Activated CD8-positive, alpha-beta memory T cell treated with anti-CD3 and anti-CD28 coated beads for 48 hours (primary cell): ENCODE measurements at places on chromosomes 3 and 15.

DNA sequence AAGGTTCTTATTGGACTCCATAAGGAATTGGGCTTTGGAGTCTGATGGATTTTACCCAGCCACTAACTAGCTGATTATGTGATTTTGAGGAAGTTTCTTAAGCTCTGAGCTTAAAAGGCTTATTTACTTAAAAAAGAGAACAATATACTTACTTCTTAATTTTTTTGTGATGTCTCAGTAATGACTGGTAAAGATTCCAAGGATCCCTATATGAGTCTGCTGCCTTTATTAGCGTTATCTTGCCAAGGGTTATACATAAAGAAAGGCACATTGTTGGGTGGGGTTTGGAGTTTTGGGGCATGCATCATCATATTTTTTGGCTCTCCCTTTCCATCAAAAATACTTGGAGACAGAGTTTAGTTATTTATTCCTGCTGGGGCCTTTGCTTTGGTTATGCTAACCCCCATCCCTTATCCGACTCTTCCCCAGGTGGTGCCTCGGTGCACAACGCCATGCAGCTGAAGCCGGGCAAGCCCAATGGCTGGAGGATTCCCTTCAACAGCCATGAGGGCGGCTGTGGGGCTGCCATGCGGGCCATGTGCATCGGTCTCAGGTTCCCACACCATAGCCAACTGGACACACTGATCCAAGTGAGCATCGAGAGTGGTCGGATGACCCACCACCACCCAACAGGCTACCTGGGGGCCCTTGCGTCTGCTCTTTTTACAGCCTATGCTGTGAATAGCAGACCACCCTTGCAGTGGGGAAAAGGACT is 6.7 kb downstream of the ADPRH start:
- DNase-seq: no peak

- no peak for DNase-seq
These were observed 15.7 kb upstream of the GXYLT2 start for GRCh38 chr3:72872183-72872582.

- DNase-seq: no peak
These were observed 129.1 kb downstream of the ZNF621 start for GRCh38 chr3:40653878-40654277.

GRCh38 chr15:55703873-55704301 is 39.1 kb downstream of the PRTG start:
- no peak for DNase-seq

- DNase-seq: no peak
These were observed 38.3 kb downstream of the SCAPER start for GRCh38 chr15:76866716-76867321.

- no peak for DNase-seq
These were observed 83.3 kb downstream of the IGF2BP2 start for GRCh38 chr3:185741586-185741985.

DNA sequence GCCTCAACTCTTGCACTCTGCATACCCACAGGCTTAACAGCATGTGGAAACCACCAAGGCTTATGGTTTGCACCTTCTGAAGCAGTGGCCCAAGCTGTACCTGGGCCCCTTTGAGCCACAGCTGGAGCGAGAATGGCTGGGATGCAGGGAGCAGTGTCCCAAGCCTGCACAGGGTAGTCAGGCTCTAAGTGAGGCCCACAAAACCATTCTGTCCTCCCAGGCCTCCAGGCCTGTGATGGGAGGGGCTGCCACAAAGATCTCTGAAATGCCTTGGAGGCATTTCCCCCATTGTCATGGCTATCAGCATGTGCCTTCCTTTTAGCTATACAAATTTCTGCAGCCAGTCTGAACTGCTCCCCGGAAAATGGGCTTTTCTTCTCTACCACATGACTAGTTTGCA is 12.5 kb upstream of the CMSS1 start:
- no peak for DNase-seq

- peak; percentile 96 for DNase-seq
These were observed at the start of gene TMF1 for GRCh38 chr3:69051756-69052471. TSS of gene TMF1 (minus strand) at chr3:69052333. CDS start at chr3:69052086, 247 bp downstream.

- no peak for DNase-seq
These were observed 21.0 kb upstream of the PCSK6 start for GRCh38 chr15:101510212-101511197.

DNA sequence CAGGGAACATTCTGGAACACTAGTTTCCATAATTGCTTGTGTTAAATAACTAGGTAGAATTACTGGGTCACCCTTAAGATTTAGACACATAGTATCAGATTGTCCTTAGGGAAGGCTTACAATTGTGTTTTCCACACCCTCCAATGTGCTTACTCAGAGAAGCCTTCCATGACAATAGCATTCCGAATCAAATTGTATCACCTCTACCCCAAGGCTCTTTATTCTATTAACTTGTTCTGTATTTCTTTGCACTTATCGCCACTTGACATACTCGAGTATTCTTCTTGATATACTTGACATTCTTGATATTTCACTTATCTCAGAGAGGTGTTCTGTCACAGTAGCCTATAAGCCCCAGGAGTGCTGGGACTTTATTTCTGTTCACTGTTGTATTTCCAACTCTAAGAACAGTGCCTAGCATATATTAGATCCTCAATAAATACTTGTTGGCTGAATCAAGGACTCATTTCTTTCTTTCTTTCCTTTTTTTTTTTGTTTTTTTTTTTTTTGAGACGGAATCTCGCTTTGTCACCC is 238.9 kb upstream of the PDZRN3 start:
- DNase-seq: no peak

DNA sequence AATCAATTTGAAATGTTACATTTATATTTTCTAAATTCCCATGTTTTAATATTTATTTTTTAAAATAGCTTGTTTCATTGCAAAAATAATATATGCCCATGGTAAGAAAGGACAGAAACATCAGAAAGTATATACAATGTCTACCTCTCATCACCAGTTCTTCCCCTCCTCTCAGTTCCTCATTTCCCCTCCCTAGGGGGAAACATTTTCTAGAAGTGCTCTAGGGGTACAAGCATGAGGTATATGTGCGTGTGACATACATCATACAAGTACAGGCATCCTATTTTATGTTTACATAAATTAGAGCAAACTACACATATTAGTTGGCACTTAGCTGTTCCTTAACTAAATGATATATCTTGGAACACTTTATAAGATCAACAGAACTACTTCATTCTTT is 189.3 kb upstream of the VEPH1 start:
- DNase-seq: no peak

DNA sequence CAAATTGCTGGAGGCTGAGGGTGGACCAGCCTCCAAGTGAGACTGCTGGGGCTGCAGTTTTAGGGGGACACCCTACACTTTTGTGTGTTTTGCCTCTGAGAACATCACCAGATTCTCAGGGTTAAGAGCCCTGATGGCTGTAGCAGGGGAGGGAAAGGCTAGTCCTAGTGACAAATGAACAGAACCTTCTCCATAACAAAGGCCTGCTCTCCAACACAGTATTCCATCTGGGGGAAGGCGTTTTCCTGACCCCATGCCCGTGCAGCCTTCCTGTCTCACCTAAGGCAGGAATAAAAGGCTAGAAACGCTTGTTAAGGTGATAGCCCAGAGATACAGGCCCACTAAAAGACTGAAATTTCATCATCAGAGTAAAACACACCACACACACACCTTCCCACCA is 50.2 kb upstream of the NSMCE3 start:
- DNase-seq: no peak

DNA sequence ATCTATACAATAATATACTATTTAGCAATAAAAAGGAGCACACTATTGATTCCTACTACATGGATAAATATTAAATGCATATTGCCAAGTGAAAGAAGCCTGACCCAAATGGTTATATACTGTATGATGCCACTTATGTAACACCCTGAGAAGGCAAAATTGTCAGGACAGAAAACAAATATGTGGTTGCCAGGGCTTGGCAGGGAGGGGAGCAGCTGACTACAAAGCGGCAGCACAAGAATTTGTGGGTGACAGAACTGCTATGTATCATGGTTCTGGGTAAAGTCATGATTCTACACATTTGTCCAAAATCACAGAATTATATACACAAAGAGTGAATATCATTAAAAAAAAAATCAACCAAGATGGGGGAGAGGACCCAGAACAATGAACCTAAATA is 22.5 kb downstream of the TBC1D2B start:
- DNase-seq: no peak

DNA sequence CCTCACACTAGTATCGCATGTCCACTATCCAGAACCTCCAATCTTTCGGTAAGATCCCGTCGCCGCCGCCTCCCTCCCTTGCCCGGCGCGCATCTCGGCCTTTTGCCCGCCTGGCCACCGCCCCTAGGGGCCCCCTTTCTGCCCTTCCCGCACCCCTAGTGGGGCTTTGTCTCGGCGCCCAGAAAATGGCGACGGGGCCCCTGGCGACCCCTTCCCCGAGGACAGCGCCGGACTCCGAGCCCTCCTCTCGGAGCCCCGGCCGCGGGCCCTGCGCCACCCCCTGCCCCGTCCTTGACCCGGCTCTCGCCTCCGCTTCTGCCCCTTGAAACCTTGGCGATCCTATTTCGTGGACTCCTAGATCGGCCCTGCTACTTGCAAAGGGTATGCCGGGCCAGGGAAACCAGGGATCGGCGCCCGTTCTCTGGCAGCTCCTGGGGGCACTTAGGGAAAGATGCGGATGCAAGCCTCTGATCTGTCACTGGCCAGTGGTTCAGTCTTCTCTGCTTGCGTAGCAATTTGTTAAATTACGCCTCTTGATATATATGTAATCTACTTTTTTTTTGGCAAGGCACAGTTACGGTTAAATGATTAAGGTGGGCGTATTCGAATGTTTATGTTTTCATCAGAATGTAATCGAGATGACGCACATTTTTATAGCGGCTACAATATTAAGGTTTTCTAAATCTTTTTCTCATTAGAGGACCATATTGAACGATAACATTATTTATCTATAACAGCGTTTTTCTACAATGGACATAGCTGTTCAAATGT is 603 bp downstream of the EIF1B start:
- no peak for DNase-seq

- no peak for DNase-seq
These were observed 20.0 kb upstream of the ZNF148 start for GRCh38 chr3:125395091-125395490.
